ENCODE measurements at places on chromosomes 1 and 21.

DNA sequence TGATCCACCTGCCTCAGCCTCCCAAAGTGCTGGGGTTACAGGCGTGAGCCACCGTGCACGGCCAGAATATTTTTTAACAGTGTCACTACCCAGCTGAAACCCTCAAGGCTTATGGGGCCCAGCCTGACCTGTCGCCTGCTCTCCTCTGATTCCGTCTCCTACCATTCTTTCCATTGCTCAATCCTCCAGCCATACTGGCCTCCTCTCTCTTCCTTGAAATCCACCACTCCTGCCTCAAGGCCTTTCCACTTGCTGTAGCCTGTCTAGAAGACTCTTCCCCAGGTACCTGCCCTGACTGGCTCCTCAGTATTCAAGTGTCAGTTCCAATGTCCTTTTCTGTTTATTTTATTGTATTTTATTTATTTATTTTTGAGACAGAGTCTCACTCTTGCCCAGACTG is 53.9 kb downstream of the YARS1 start:
- DNase-seq = no peak

DNA sequence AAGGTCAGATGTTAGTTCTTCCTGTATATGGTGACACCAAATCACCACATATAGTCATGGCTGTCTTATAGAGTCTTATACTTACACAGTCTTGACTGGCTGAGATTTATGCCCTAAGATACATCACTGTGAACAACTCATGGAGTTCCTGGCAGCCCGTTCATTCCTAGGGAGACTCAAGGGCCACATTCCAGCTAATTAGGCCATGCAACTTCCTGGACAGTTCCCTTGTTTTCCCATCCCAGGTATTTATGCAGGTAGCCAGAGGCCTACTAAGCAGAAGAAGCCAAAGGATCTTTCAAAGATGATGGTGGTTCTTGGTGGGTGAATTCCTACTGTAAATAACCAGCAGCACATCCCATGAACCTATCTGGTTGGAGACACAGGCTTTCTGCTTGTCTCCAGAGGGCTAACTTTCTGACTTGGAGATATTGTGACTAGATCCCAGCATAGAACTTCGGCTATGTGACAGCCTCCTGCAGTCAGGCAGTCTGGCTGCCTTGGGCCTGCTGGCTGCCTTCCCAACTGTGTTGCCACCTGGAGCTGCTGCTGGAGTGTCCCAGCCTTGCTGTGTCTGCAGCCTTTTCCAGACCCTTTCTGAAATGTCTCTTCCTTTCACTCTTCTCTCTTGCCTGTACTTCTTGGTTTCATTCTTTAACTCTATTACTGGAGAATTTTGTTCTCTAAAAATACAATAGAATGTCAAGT is 283.8 kb downstream of the CACNA1E start:
- no peak for DNase-seq

GRCh38 chr1:163562355-163562754 is 240.6 kb downstream of the NUF2 start:
- DNase-seq = no peak

- no peak for DNase-seq
These were observed 128.2 kb upstream of the SPATA6 start for GRCh38 chr1:48600182-48600581.

DNA sequence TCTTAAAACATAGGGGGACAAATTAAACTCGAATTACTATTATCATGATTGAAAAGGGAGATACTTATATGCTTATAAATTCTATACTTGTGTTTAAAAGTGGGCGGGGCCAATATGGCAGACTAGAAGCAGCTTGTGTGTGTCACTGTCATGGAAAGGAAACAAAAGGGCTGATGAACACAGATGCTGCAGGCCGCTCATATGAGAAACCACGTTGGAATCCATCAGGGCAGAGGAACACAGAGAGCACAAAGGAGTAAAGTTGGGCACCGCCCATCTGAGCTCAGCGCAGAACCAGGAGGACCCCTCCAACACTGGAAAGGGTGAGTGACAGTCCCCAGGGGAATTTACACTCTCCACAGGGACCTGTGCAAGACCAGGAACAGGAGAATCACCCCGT is 107.0 kb downstream of the SLC5A9 start:
- DNase-seq = no peak

GRCh38 chr1:25684216-25684965 is 67.8 kb downstream of the MAN1C1 start:
- no peak for DNase-seq

DNA sequence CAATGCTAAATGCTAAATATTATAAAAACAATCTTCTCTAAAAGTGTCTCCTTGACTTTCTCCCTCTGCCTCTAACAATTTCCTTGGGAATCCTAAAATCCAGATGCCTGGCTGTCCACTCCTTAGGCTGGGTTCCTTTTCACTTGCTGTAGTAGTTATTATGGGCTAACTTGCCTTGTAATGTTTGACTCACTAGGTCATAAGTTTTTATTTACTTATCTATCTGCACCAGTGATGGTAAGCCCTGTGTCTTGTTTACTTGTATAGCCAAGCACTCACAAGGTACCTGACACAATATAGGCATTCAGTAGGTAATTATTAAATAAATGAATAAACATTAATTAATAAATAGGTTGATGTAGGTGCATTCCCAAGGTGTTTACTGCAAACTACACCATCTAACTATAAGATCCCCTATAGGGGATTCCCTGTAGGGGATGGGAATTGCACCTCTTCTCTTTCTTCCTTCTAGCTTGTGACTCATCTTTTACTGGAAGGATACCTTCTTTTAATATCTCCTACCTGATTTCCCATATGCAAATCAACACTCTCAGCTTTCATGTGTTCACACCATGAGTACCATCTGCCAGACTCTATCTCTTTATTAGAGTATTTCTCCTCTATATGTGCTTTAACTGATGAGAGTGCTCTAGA is 14.7 kb upstream of the CHIA start:
- no peak for DNase-seq

- no peak for DNase-seq
These were observed 40.2 kb downstream of the APP start for GRCh38 chr21:26130249-26130881.

- DNase-seq = no peak
These were observed 2021.9 kb downstream of the MRPL39 start for GRCh38 chr21:23585419-23585818.

DNA sequence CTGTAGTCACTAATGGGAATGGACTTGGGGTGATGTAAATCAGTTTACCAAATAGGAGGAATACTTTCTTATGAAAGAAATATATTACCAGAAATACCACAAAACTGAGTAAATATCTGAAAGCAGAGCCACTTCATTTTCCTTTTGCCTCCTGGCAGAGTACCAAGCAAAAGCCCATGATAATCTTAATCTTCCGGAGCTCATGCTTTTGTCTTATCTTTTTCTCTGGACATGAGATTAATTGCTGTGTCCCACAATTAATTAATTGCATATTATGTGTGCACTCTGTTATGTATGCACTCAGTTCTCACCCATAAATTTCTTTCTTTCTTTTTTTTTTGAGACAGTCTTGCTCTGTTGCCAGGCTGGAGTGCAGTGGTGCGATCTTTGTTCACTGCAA is 94.1 kb upstream of the PDE4B start:
- no peak for DNase-seq

DNA sequence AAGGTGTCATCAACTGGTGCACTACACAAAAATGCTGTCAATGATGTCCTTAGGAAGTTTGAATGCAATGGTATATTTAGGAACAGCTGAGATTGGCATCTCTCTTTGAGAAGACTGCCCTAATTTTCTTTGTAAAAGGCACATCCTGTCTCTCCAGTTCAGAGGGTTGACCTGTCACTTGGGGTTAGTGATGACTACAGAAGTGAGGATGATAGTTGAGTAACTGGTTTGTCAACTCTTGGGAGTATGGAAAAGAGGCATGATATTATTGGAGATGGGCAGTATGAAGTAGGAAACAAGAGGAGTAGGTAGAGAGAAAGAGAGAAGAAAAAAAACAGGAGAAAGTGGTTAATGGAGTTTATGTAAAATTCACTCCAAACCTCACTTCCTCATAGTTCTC is 40.4 kb upstream of the PIGC start:
- no peak for DNase-seq

DNA sequence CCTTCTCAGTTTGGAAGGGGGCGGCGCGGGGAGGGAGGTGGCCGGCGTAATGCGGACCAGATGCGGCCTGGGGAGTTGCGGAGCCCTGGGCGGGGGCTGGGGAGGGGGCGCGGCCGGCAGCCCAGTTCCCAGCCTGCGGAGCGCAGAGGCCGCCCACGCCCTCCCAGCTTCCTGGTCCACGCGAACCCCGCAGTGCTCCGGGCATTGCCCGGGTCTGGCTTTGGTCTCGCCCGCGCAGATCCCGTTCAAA is 695 bp downstream of the DMBX1 start:
- no peak for DNase-seq

DNA sequence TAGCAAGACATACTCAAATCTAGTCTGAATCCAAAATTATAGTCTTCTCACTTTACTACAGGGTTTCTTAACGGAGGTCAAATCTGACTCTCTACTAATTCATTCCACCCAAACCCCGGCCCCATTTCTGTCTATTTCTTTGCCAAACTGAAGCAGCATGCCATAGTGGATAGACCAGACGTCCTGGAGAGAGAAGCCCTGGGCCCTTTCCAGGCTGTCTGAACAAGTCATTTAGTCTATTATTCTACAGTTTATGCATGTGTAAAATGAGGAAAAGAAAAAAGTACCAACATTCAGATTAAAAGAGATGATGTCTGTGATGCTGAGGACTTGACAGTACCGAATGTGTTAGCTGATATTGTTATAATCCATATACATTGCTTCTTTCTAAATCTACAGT is 95.0 kb downstream of the GDAP2 start:
- DNase-seq = no peak

- DNase-seq = no peak
These were observed 56.5 kb downstream of the FNBP1L start for GRCh38 chr1:93504247-93505033.

GRCh38 chr1:9591669-9592509 is 3.2 kb downstream of the TMEM201 start:
- no peak for DNase-seq

- no peak for DNase-seq
These were observed 1048.1 kb downstream of the BRINP3 start for GRCh38 chr1:189429610-189430009.

DNA sequence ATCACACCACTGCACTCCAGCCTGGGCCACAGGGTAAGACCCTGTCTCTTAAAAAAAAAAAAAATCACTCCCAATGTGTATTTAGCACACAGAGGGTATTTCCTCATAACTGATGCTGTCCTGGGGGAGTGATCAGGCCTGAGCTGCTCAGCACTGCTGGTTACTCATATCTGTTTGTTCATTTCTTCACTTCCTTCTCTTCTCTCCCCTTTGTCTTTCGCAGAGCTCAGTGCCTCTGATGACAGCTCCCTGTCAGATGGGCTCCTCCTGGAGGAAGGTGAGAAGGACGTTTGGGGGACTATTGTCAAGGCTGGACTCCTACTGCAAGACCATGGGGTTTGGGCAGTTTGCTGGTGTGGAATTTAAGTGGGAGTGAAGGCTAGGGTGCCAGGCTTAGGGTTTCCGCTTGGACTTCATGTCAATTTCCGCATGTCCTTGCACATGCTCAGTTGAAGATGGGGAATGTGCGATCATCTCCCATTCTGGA is 13.0 kb downstream of the INAVA start:
- DNase-seq = no peak

DNA sequence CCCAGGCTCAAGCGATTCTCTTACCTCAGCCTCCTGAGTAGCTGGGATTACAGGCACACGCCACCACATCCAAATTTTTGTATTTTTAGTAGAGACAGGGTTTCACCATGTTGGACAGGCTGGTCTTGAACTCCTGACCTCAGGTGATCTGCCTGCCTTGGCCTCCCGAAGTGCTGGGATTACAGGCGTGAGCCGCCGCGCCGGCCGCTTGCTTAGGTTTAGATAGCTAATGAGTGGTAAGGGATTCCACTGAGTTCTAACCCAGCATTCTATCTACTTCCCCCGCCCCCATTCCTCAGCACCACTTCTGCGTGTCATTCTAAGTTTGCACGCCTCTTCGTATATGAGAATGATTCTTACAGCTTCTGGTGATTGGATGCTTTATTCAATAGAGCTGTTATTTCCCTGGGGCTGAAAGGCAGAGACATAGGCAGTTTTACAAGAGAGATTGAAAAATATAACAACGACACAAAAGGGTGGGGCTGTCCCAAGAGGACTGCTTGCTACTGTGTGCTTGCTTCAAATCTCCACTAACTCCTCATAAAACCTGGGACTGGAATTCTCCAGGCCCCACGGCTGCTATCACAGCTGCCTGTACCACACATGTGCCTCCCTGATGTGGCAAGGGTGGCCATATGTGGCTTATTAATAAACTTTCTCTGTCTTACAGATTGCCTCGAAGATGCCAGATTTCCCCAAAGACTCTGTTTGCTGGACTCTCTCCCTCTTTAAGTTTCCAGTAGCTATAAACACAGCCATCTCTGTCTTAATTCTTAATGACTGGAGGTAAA is 23.7 kb upstream of the GREM2 start:
- DNase-seq = no peak

GRCh38 chr1:43352351-43352705 is 6.5 kb upstream of the CDC20 start:
- no peak for DNase-seq

DNA sequence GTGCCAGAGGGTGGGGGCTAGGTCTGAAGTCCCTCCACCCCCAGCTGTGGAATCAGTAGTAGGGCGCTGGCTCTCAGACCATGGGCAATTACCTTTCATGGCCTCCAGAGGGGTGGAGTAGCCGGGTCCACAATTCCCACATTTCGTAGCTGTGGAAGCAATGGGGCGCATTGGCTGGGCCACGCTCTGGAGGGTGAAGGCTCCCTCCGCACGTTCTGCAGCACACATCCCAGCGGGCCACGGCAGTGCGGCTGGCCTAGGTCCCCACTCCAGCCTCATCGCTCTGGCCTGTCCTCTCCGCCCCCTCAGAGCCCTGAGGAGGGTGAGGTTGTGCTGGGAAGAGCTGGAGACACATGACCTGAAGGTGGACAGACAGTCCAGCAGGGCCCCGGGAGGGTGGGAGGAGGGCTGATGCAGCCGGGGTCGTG is 2.9 kb downstream of the SELENBP1 start:
- no peak for DNase-seq

DNA sequence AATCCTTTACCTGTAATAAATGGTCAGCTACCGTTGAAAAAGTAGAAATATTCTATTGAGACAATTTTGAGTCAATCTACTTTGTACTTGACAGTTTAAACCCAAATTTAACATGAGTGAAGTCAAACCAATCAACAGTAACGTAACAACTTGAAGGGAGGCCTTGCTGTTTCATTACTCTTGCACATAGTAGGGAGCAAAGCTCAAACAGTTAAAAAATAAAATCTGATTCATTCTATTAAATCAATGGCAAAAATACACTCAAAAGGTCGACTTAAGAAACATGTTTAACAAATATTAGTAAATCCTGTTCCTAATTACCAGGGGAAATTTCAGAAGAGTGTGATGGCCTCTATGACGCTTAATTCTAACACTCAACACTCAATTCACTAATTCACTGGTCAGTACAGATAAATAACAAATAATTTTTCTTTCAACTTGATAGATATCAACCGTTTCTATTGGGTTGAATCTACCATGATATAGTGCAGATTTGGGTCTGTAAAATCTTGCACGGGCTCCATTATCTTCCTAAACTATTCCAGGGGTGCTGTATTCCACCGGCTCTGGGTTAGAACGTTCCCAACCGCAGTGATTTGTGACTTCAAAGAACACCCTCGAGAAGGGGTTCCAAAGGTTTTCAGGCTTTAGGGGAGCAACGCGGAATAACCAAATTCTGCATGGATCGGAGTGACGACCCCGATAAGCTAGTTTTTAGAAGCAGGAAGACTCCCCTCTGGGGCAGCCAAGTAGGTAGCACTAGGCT is 1.4 kb downstream of the TARBP1 start:
- no peak for DNase-seq

All from putamen (tissue), 1 donor.